ENCODE measurements at places on chromosomes 7 and 10.

DNA sequence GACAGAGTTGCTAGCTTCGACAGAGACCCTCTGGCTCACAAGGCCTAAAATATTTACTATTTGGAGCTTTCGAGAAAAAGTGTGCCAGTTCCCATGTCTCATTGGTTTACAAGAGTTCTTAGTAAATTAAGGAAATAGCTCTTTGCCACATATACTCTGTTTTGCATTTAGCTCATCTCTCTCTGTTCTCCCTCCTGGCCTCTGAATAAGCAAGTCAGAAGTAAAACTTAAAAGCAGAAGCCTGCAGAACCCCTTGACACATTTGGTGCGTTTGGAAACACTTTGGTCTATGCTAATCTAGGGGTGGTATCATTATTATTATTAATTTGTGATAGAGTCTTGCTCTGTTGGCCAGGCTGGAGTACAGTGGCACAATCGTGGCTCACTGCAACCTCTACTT lies 6.4 kb downstream of the CARD11 start:
- DNase-seq: no peak

DNA sequence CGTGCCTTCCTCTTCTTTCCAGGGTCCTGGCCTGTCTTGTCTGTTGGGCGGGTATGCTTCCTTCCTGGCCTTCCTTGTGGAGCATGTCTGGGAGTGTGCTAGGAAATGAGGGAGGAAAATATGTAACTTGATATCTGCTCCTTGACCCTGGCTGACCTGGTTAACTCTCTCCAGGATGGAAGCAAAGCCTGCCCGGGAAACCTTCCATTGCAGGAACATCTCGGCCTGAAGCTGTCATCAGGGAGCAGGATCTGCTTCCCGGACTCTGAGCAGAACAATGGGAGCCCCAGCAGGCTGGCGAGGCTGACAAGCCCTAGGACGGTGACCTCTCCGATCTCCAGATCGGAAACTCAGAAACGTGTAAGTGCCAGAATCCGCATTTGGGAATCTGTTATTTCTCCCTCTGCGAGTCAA lies 340.3 kb downstream of the FRMD4A start:
- no peak for DNase-seq

DNA sequence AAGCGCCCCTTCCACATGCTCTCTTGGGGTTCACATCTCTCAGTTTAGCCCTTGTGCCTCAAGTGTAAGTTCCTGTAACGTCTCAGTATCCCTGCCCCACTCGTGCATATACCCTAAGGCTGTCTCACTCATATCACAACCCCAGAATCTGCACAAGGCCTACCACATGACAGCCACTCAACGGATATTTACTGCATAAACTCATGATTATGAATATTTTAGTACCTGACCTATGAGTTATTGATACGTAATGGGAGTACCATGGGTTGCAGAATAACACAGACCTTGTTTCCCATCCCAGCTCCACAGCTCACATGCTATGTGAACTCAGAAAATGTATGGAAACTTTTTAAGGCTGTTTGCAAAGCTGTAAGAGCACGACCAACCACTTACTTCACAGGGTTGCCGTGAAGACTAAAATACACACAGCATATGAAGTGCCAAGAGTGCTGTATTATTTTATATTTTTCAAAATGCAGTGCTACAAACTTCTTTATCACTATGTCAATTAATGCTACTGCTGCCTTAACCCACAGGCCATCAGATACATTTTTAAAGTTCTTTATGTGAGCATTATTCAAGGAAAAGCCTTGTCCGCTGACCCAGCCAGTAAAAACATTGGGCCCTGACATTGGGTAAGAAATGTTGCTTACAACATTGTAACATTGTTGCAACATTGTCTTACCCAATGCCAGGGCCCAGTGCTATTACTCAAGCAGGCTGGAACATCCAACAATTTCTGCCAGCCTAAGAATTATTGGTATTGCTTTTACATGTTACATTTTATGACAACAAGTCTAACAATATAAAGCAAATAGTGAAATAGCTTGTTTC lies 97.2 kb downstream of the JAZF1 start:
- no peak for DNase-seq

GRCh38 chr10:104831272-104831671 lies 190.2 kb downstream of the SORCS3 start:
- DNase-seq: no peak

DNA sequence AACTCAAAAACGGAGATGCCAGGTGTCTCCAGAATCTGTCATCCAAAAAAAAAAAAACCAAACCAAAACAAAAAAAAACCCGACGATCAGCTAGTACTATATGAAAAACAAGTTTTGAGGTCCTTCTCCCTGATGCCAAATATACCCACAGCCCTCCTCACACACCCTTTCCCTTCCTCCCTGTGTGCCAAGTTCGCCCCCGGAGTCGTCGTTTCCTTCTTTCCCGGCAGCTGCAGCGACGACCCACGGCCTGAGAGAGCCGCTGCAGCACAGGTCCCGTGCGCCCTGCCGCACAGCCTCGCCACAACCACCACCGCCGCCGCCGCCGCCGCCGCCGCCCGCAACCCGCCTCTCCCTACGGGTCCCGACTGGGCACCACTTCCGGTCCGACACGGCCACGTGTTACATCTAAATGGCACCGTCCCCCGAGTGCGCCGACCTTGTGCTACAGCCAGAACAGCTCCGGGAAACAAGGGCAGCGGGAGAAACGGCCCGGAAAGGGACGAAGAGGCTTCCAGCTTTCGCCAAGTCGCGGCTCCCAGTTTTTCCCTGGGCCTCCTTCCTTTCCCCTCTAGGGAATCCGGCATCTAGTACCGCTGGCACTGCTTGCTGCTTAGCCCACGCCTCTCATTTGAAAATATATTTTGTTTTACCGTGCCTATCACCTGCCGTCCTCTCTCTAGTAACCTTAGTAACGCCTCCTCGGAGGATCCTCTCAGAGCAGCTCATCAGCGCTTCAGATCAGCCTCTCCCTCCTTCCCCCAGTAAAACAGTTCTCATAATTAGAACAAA lies at the start of gene FRA10AC1:
TSS of gene FRA10AC1 (minus strand) at position 383 of the 792 bp plus-strand sequence. CDS start 2,486 bp downstream, outside the sequence.
- peak; percentile 43 for DNase-seq

DNA sequence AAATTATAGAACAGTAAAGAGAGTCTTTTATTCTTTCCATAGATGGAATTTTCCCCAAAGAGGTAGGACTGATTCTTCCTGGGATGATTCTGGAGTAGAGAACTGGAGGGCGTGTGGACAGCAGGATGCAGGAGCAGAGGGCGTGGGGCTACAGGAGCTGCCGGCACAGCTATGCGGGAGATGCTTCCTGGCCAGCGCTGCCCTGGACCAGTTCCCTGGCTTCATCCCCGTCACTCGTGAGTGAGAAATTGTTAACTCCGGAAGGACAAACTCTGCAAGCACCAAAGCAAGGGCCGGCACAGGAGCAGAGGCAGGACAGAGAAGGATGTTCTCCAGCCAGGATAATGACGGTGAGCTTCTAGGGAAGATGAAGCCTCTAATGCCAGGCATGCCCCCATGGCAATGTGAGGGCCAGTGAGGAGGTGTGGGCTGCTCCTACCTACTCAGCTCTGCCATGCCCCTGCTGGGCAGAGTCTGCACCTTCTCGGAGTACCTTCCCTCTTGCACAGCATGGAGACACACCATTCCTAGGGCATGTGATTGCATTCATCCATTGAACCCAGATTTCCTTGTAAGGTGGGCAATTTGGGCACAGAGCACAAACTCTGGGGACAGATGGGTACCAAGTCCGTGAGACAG lies 760.9 kb upstream of the IGFBP3 start:
- no peak for DNase-seq

GRCh38 chr7:129952086-129952652 lies 591 bp downstream of the UBE2H start:
- peak; percentile 46 for DNase-seq

GRCh38 chr10:49595003-49595712 lies 15.0 kb upstream of the SLC18A3 start:
- no peak for DNase-seq

GRCh38 chr7:68760556-68760955 lies 837.7 kb upstream of the AUTS2 start:
- no peak for DNase-seq

GRCh38 chr10:77101341-77101740 lies 536.3 kb downstream of the KCNMA1 start:
- DNase-seq: no peak

GRCh38 chr7:96826089-96826488 lies 116.4 kb upstream of the SEM1 start:
- DNase-seq: no peak

DNA sequence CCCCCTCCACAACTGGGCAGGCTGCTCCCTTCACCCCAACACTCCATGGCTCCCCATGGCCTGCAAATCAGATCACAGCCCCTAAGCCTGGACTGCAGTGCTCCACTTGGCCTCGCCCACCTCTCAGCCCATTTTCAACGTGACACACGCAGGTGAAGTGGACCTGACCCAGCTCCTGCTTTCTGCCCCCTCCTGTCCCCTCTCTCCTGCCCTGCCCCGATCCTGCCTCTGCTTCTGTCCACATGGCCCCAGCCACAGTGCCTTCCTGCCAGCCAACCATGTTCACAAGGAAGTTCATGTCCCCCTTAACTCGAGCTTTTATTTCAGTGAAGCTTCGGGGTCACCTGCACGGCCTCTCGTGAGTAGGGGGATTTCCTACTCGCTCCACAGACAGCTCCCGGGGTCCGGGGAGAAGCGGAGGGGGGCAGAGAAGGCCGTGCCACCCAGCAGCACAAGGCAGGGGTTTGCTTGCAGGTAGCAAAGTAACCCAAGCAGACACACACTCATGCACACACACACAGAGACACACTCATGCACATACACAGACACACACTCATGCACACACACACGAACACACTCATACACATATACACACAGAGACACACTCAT lies 537.5 kb downstream of the DNAJB6 start:
- DNase-seq: no peak

DNA sequence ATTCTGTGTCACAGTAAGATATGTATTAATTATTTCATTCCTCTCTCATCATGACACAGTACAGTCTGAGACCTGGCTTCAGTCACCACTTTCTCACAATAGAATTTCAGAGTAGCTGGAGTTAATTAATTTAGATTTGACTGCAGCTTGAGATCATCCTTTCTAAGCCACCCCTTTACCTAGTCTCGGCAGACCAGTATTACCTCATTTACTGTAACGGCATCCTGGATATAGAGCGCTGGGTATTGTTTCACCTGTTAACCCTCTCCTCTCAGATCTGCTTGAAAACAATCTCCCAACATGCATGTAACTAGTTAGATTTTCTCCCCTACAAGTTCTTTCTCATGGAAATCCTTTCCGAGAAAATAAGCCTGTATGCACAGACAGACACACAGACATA lies 1057.5 kb downstream of the GATA3 start:
- DNase-seq: no peak

GRCh38 chr10:70323697-70324338 lies 40.0 kb upstream of the NPFFR1 start:
- no peak for DNase-seq

DNA sequence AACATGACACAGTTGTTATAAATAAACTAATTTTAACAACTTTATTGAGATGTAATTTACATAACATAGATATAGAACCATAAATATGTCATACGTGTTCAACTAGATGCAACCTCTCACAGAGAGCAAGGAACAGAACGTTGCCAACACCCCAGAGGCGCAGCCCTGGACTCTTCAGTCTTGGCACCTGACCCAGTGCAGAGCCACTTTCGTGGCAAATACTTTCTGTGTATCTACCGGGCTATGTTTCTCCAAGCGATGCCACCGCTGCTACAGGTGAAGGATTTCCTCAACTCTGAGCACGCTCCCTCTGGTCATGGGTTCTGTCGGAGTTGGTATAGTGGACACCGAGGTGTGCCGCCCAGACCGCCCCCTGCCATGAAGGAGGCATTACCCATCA lies 57.4 kb downstream of the TEX36 start:
- no peak for DNase-seq
